SJSA1 (cell line): ENCODE measurements at places on chromosomes 6 and 20.
A peak's percentile ranks its signal among the peaks of the same experiment; 100 is the strongest.

GRCh38 chr6:160128125-160128683 lies 6.6 kb downstream of the SLC22A1 start:
- no peak for DNase-seq

DNA sequence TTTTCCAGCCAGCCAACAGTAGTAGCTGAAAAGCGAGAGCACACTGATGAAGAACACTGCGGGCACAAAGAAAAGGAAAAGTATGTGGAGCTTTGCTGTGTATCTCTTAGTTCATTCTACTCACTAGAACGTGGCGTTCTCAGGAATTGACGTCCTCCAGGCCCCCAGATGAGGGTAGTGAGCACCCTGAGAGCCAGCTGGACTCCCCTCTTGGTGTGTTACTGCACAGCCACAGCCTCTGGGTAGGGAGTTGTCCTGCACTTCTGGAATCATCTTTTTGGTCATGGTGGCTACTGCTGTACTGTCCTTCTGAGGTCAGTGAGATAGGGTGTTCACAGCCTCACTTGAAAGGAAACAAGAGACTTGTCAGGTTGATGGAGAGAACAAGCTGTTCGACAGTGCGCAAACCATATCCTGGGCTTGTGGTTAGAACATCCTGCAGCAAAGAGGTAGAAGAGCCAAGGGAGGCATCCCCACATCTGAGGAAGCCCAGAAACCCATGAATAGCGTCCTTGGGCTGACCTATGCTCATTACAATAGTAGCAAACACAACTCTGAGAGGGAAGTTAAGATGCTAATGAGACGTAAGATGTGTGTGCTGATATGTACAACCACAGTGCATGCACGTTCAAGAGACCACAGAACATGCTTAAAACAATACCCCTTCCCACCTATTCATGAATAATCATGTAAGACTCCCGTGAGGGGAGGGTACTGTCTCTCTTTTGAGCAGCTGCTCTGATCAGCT lies 14.6 kb upstream of the HLA-F start:
- DNase-seq, result no peak

- no peak for DNase-seq
Measured at GRCh38 chr6:139016337-139017213, 12.0 kb upstream of the ABRACL start.

DNA sequence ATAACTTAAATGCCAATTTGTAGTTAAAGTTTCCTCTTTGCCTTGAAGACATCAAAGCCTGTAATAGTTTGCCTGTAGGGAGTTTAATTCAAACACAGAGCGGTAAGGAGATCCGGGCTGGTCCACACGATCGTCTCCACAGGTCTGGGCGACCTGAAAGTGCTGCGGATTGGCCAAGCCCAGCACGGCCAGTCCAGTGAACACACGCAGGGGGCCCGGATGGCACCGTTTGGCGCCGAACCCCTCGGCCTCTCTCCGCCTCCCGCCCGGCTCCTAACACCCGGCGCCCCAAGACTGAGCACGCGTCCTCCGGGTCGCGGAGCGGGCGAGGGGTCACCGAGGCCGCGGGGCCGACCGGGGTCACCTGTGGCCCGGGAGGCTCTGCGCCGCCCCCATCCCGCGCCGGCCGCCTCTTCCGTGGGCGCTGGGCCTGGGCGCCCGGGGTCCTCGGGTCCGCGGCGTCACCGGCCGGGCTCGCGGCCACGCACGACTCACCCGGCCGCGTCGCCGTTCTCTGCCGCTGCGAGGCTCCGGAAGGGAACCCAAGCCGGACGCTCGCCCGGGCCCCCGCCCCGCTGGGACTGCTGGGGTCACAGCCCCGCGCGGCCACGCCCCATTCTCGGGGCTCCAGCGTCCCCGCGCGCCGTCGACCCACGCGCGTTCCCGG lies 481 bp downstream of the SERPINB6 start:
- peak; percentile 66 for DNase-seq

DNA sequence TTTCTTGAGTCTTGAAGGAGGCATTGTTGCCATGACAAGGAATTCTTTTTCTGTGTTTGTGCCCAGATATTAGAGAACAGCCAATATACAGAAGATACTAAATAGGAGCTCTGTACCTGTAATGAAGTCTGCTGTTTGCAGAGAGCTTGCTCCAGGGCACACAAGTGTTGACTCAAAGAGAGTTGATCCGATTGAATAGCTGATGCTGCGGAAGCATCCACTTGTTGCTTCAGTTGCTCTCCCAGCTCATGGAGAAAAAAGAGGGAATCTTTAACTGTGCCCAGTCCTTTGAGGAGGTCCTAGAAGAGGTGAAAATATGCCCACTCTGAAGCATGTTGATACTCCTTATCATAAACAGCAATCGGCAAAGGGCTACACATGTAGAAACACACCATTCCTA lies 411.4 kb downstream of the ESR1 start:
- no peak for DNase-seq

- no peak for DNase-seq
Measured at GRCh38 chr6:168420084-168420483, 20.9 kb upstream of the SMOC2 start.

DNA sequence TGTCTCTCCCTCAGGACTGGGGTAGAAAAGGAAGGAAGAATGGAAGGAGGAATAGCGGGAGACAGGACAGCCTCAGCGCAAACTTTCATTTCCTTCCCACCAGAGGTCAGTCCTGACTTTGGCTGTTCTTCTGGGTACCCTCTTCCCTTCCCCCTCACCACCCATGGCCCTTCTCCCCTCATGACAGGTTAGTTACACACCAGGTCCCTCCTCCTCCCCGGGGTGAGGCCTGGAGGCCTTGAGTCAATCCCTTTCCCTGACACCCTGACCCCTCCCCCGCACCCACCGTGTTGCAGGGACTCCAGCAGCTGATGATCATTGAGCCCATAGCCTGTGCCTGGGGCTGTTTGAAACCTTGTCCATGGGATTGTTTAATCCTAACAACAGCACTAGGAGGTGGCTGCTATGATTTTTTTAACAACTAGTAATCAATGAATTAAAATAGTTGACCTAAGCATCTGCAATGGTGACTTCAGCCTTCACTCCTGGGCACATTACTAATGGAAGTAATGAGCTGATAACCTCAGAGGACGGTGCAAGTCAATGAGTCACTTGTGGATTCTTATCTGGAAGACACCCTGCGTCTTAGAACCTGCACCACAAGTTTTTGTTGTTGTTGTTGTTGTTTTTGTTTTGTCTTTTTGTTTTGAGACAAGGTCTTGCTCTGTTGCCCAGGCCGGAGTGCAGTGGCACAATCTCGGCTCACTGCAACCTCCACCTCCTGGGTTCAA lies 46.6 kb upstream of the CCDC167 start:
- no peak for DNase-seq

- DNase-seq, result no peak
Measured at GRCh38 chr6:156822747-156823206, 45.6 kb downstream of the ARID1B start.

DNA sequence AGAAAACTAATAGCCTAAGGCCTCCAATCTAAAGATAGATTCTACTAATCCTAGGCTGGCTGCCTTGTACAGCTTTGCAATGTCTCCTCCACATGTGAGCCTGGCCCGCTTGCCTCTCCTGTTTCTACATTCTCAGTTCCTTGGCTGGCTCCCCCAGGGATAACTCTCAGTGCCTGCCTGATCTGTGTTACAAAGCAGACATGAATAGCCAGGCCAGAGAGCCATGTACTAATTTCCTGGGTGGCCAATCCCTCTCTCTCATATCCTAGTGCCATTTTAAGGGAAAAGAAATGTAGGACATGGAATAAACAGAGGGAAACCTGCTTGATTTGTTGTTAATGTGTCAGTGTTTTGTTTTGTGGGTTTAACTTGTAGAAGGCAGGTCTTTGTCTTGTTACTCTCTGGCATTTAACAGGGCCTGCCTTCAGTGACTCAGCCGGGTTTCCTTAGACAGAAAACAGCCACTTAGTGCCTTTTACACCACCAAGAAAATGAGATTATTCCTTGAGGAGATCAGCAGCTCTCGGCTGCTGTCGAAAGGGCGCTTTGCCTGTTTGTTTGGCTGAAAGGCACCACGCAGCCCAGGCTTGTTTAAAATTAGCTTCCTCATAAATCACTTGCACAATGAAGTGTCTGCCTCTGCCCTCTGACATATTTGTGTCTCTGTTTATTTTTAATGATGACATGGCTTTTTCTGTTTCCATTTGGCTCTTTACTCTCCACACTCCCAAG lies 702.7 kb downstream of the MAFB start:
- DNase-seq, result peak; percentile 62

DNA sequence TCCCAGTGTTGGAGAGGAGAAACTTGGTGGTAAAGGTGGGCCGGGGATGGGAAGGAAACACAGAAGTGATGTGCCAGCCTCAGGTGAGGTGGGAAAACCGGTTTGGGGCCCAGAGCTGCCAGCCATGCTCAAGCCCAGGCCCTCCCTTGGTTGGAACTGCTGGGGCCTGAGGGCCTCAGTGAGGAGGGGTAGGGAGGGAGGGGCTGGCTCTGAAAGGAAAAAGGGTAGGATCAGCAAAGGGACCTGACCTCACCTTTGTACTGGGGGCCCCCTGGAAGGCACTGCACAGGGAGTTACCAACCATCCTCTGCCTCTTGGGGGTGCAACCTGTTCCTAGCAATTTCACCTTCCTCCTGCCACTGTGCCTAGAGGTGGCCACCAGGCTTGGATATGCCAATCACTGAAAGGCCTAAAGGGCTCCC lies 1.8 kb upstream of the SPEF1 start:
- no peak for DNase-seq

DNA sequence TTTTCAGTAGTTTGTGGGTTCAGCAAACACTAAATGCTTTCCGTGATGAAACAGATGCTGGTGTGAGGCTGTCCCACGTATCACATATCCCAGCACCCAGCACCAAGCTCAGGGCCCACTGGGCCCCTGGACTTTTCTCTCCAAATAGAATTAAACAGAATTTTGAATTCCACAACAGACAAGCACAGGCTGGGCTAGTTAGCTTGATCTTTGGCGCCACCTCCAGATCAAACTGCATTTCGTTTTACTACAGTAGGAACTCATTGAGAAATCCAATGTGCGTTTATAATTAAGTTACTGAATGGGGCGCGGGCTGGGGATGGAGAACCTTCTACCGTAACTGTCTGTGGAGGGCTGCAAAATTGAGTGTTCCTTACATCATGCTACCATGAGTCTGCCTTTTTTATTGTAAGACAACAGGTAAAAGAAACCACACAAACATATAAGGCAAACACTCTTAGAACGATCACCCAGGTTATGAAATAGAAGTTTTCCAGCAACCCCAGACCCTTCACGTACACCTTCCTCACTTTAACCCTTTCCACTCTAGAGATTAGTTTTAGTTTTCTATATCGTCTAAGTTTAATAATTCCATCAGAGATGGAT lies 107.8 kb downstream of the ZFP64 start:
- peak; percentile 54 for DNase-seq

- no peak for DNase-seq
Measured at GRCh38 chr6:118892355-118892991, 1.5 kb upstream of the ASF1A start.

- no peak for DNase-seq
Measured at GRCh38 chr6:165844801-165845364, 181.8 kb upstream of the PDE10A start.

GRCh38 chr6:19714434-19715166 lies 122.6 kb upstream of the ID4 start:
- DNase-seq, result peak; percentile 50

- no peak for DNase-seq
Measured at GRCh38 chr6:41647061-41647511, 8.8 kb downstream of the MDFI start.

DNA sequence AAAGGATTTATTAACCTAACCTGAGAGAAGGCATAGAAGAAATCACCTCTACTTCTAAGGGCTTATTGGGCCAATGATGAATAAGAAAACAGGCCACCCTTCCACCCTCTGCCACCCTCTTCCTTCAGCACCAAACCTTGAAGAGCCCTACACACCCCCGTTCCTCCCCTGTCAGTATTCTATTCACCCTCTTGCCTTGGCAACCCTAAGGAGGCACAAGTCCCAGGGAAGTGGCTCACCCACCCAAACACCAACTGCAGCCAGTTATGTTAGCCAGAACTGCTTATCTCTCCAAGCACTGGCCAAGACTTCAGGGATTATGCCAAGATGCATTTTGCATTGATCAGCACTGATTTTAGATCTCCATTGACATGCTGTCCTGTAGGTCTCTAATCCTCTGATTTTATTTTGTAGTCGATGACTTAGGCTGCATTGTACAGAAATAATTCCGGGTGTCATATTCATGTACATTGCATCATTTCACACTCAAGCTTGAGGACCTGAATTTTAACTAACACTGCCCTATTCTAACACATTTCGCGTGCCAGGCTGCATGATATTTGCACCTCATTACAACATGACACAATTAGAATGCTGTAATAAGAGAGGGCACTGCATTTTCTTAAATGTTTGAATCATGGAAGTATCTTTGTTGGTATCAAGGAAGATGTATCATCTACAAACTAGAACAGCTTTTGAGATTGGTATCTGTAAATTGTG lies 15.7 kb downstream of the CNKSR3 start:
- no peak for DNase-seq

GRCh38 chr20:458776-459175 lies 3.6 kb downstream of the TBC1D20 start:
- no peak for DNase-seq

DNA sequence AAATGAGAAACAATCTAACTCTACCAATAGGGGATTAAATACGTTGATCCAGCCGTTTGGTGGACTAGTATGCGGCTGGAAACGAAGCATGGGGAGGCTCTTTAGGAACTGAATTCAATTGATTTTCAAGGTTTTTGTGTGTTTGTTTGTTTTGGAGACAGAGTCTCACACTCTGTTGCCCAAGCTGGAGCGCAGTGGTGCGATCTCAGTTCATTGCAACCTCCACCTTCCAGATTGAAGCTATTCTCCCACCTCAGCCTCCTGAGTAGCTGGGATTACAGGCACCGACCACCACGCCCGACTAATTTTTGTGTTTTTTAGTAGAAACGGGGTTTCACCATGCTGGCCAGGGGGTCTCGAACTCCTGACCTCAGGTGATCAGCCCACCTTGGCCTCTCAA lies 7.1 kb downstream of the CNPY3 start:
- no peak for DNase-seq

- DNase-seq, result peak; percentile 28
Measured at GRCh38 chr6:1382331-1382882, 7.0 kb upstream of the FOXF2 start.
